ENCODE measurements at places on chromosomes 16 and 17.

- no peak for DNase-seq
Observed at GRCh38 chr16:77969861-77970260, 52.5 kb upstream of the CLEC3A start.

- DNase-seq, result peak; percentile 26
Observed at GRCh38 chr16:10256784-10257641, 74.8 kb upstream of the GRIN2A start.

- peak; percentile 85 for DNase-seq
Observed at GRCh38 chr17:7132511-7133094, 18.0 kb upstream of the ASGR2 start.

- no peak for DNase-seq
Observed at GRCh38 chr16:46736695-46737094, 11.4 kb downstream of the MYLK3 start.

DNA sequence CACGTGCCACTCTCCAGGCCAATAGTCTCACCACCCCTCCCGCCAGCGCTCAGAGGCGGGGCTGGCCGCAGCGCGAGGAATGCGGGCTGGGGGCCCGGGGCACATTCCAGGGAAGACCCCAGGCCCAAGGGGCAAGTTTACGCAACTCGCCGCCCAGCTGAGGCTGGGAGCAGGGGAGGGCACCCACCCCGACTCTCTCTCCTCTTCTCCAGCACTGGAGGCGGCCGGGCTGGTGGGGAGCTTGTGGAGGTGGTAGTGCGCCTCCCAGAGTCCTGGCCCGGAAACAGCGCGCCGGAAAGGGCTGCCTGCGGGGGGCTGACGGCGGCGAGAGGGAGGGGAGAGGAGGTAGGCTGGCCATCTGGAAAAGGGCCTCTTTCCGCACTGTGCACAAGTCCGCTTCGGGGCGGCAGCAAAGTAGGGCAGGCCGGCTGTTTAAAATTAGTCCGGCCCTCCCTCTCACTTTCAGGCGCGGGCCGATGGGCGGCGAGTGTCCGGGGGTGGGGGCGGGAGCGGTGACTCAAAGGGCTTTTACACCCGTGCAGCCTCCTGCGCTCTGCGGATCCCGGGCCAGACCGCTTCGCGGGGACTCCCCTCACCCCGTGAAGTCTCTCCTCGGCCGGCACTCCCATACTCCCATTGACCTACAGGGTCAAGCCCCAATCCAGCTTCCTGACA, 1.1 kb downstream of the FHOD1 start:
- DNase-seq, result no peak

- no peak for DNase-seq
Observed at GRCh38 chr16:82638095-82638798, 11.5 kb downstream of the CDH13 start.

DNA sequence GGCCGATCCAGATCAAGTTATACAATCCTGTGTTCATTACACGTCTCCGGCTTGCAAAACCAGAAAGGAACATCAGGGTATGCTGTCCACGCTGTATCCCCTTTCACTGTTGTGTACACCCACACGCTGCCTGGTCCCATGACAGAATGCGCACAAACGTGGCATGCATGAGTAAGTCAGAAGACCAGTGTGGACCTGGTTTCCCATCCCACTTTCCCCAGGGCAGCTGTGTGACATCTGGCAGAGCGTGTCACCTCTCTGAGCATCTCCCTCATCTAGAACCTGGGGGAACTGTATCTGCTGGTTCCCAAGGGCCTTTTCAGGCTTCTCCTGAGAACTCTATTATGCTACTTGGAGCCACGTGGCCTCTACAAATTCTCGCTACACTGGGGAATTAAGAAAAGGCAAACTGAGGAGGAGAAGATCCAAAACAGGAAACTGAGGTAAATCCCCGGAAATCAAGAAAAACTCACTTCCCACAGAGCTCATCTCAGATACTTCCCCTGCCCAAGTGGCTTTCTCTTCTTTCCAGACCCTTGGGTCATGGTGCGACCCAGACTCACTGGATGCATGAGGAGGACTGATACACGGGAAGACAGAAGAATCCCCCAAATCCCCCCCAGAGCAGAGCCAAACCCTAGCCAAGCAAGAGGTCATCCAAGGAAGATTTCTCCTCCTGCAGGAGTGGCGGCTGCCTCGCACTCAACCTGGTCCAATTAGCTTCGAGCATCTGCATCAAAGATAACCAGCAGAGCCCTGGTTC, 139.3 kb downstream of the GAS7 start:
- no peak for DNase-seq

DNA sequence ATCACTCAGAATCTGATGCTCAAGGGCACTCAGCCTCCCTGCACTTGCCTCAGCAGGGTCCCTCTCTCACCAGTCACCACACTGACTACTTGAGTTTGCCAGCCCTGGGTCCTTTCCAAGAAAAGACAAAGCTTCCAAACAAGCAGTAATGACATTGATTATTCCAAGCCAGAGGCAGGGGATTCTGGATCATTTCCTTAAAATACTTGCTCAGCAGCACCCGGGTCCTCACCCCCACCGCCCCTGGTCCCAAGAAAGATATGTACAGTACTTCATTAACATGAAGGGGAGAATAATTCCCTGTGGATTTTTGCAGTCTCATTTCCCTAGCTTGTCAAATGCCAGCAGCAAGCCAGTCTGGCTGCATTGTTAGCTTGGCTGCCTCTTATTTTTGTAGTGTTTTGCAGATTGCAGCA, 83.2 kb upstream of the GNAO1 start:
- DNase-seq, result no peak

GRCh38 chr17:80323982-80324381, 63.3 kb downstream of the RNF213 start:
- no peak for DNase-seq

GRCh38 chr16:86320237-86320595, 190.1 kb upstream of the FOXF1 start:
- DNase-seq, result no peak

GRCh38 chr17:35554668-35555067, 6.0 kb downstream of the SLFN14 start:
- no peak for DNase-seq

GRCh38 chr17:48841395-48841831, 10.6 kb downstream of the CALCOCO2 start:
- peak; percentile 60 for DNase-seq

GRCh38 chr16:59463776-59464175, 729.7 kb upstream of the GOT2 start:
- no peak for DNase-seq

- peak; percentile 88 for DNase-seq
Observed at GRCh38 chr17:77127735-77128361, 12.9 kb upstream of the SEC14L1 start.

GRCh38 chr17:21454441-21454840, 78.3 kb downstream of the KCNJ12 start:
- no peak for DNase-seq

DNA sequence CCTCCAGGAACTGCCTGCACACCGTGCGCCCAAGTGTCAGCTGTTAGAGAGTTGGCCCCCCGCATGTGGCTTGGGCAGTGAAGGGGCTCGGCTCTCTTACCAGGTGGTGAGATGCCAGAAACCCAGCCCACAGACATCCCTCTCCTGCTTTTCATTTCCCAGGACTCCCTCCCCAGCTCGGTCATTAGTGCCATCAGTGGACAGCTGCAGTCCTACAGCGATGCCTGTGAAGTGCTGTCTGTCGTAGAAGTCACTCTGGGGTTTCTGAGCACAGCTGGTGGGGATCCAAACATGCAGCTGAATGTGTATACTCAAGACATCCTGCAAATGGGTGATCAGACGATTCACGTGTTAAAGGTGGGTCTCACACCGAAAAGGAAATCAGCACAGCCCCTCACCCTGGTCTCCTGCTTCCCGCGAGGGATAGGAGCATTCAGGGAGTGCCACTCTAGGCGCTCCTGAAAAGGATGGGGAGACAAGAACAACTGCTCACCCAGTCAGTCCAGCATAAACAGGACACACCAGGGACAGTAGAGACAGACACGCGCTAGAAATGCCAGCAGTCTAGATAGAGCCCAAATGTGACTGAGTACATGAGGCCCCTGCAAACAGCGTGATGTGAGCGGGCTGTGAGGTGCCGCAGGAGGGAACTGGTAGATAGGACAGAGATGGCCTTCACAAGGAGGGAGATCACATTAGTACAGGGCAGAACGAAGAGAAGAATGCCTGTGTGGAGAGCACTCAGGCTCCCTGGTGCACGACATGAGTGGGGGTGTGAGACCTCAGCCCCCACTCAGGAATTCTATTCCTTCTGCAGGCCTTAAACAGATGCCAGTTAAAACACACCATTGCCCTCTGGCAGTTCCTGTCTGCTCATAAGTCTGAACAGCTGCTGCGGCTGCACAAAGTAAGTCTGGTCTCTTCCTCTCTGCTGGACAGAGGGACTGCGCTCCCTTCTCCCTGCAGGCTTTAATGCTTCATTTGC, 25.7 kb upstream of the ENDOV start:
- DNase-seq, result no peak

GRCh38 chr16:83588070-83588469, 219.7 kb upstream of the HSBP1 start:
- no peak for DNase-seq

- no peak for DNase-seq
Observed at GRCh38 chr17:2158396-2158780, 103.5 kb downstream of the HIC1 start.

DNA sequence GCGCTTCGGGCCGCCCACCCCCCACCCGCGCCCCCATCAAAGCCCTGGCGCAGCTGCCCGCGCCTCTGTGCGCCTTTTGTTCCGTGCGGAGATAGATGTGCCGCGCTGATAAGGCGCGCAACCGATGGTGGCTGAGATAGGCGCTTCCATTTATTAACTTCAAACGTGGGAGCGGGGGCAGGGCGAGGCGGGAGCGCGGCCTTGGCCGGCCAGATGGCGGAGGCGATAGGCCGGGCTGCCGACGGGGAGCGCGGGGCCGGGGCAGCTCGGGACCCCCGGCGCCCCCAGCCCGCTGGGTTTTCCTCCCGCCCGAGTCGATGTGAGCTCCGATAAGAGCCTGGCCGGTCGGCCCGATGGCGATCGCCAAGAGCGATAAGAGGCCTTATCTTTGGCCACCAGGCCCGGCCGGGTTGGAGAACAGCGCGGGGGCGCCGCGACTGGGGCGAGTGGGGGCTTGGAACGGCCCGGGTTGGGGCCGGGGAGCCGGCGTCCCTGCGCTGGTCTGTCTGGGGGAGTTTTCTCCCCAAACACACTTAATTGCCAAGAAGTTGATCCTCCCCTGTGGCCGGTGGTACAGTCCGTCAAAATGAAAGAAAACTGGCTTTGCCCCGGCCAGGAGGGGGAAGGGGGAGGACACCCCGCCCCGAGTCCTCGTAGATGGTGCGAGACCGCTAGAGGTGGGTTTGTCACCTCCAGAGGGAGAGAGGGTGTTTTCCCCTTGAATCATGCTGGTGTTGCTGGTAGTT, 2.7 kb downstream of the ZFPM1 start:
- peak; percentile 74 for DNase-seq

DNA sequence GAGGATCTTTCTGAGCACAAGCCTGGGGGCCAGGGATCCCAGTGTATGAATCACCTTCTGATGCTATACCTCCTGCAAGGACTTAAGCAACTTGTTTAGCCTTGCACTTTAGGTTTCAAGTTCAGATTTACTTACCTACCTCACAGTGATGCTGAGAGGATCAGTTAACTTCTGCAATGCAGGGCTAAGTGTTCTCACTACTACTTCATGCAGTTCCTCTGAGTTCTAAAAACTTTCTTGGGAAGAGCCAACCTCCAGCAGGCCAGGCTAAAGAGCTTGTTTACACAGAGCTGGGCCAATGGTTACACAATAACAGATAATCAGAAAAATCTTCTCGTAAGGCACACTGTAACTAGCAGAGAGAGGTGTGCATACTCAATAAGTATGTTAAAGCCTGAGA, 13.0 kb downstream of the VEZF1 start:
- no peak for DNase-seq

- no peak for DNase-seq
Observed at GRCh38 chr17:67716405-67716798, 1.3 kb upstream of the NOL11 start.

- no peak for DNase-seq
Observed at GRCh38 chr17:58284613-58285421, 4.1 kb upstream of the MPO start.

DNA sequence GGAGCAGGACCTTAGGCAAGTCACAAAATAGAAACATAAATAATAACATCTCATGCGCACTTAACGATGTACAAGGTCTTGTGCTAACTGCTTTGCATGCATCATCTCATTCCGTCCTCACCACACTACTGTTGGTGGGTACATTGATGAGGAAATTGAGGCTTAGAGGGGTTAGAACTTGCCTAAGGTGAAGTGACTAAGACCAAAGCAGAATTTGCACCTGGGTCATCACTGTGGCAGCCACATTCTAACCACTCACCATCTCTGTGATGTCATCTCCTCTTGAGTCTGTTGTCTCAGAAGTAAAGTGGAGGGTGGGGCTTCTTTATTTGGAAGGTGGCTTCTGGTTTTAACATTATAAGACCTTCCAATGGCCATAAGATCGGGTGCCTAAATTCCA, 20.4 kb upstream of the TRIM25 start:
- DNase-seq, result no peak

- no peak for DNase-seq
Observed at GRCh38 chr16:85057948-85058347, 30.4 kb downstream of the KIAA0513 start.

GRCh38 chr16:4314532-4315185, 1.2 kb upstream of the GLIS2 start:
- DNase-seq, result no peak

DNA sequence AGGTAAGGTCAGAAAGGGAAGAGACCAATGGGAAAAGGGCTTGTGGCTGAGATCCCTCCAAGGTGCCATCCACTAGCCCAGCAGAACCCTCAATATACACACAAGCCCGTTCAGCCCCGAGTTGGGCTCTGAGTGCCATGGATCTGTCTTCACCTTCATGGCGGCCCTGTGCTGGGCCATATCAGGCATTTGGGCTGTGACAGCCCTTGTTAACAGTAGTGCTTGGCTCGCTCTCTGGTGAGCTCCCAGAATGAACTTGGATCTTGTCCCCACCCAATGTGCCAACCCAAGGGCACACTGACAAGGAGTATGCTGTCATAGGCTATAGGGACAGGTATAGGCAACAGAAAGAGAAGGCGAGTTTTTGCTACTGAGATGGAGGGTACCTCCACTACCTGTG, 182.7 kb downstream of the ZFHX3 start:
- no peak for DNase-seq

Measured in central memory CD4-positive, alpha-beta T cell (primary cell).